KG1 (cell line): ENCODE measurements at places on chromosomes 5 and 9.

DNA sequence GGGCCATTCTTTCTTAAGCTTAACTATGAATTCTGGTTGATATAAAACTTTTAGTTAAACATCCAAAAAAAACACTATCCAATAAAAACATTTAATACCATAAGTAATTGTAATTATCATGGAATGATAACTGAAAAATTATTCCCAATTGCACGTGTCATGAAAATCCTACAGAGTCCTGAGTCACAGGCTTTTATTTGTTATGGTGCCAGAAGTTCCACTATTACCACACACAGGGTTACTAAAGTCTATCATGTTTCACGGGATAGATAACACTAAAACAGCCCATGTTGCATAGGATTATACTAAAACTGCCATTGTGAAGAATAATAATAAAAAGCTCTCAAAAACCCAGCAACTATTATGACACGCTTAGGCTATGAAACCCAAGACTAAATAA, 1381.8 kb downstream of the EFNA5 start:
- no peak for DNase-seq

DNA sequence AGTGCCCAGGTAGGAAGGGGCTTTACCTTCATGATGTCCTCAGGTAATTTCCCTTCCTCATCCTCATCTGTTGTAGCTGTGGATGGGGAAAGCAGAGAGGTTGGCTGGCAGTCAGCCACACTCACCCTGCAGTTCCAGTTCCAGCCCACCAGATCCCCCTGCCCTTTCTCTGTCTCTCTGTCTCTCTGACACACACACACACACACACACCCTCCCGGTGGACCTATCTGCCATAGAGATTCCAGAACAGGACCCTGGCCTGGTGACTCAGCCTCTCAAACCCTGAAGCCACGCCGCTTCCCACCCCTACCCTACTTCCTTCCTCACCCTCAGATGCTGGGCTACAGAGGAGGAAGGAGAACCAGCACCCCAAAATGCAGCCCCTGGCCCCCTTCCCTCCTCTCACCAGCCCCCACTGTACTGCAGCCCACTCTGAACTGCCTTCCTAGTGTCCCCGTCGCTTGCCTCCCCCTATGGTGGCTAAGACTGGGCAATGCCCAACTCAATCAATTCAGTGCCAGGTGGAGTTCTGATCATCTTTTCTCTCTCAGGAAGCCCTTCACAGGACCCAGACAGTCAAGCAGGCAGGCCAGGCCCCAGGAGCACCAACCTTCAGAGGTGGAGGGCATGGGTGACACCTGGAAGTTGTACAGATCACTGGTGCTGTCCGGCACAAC, 4.8 kb downstream of the IRF1 start:
- DNase-seq: no peak

GRCh38 chr9:569296-569695, 272.2 kb upstream of the DMRT1 start:
- no peak for DNase-seq

DNA sequence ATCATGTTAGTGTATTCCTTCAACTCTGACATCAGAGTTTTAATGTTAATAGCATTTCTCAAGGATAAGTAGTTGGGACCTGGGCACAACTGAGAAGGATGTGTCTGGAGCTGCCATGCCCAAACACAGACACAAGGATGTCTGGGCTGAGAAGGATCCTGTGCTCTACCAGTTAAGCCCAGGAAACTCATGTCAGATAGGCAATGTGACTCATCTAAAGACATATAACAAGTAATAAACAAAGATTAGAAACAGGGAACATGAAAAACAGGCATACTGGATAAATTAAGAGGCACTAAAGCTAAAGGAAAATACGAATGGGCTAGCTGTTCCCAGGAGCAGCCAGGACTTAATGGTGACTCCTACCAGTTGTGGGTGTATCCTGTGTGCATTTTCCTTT, 9.1 kb upstream of the EGFLAM start:
- DNase-seq: no peak

DNA sequence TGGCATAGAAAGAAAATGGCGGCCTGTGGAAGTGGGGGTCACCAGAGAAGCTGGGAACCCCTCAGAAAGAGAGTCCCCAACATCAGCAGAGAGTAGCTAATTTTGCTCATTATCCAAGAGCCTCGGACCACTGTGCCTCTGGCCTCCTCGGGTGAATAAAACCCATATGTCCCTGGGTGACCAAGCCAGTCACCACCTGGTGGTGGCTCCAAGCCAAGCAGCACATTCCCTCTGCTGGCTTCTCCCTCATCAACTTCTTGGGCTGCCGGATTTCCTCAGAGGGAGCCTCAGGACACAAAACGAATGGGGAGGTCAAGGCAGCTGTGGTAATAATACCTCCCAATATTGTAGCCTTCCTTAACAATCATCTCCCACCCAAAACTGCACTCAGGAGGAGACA, 242.5 kb downstream of the NFIB start:
- no peak for DNase-seq

GRCh38 chr5:175687231-175687701, 29.4 kb downstream of the HRH2 start:
- DNase-seq: no peak

GRCh38 chr5:103371046-103371607, 112.6 kb downstream of the MACIR start:
- DNase-seq: no peak
